Effector memory CD8-positive, alpha-beta T cell (primary cell): ENCODE measurements at places on chromosomes 11 and 22.

DNA sequence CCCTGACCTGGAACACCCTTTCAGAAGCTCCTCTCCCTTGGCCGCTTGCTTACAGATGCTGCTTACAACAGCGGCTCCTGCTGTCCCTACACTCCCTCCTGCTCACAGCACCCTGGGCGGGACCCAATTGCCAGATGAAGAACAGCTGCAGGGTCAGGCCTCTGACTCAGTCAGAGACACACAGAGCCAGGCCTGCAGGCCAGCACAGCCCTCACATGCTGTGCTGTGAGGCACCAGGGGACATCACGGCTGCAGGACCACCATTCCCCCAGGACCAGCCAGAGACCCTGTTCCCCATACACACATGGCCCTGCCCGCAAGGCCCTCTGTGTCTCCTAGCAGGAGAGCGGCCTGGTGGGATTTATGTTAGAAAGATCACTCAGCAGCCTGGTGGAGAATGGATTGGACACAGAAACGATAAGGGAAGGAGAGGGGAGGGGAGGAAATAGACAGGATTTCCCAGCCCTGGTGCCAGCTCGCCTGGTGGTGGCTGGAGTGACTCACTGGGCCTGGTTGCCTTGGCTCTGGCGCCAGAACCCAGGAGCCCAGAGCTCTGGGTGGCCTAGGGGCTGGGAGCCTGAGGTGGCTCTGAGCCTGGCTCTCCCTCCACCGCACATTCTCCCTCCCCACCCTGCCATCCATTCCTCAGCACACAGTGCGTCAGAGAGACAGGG is 6.7 kb downstream of the CAPN5 start:
- no peak for DNase-seq

DNA sequence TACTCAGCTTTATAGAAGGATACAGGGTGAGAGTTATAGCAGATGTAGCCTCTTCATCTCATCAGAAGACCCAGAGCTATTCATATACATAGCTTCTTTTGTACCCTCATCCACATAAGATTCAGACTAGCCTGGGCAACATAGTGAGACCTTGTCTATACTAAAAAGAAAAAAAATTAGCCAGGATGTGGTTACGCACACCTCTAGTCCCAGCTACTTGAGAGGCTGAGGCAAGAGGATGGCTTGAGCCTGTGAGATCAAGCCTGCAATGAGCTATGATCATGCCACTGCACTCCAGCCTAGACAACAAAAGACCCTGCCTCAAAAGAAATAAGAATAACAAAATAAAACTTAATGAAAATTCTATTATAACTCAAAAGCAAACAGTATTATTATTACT is 36.7 kb upstream of the B3GNT6 start:
- DNase-seq, result no peak

DNA sequence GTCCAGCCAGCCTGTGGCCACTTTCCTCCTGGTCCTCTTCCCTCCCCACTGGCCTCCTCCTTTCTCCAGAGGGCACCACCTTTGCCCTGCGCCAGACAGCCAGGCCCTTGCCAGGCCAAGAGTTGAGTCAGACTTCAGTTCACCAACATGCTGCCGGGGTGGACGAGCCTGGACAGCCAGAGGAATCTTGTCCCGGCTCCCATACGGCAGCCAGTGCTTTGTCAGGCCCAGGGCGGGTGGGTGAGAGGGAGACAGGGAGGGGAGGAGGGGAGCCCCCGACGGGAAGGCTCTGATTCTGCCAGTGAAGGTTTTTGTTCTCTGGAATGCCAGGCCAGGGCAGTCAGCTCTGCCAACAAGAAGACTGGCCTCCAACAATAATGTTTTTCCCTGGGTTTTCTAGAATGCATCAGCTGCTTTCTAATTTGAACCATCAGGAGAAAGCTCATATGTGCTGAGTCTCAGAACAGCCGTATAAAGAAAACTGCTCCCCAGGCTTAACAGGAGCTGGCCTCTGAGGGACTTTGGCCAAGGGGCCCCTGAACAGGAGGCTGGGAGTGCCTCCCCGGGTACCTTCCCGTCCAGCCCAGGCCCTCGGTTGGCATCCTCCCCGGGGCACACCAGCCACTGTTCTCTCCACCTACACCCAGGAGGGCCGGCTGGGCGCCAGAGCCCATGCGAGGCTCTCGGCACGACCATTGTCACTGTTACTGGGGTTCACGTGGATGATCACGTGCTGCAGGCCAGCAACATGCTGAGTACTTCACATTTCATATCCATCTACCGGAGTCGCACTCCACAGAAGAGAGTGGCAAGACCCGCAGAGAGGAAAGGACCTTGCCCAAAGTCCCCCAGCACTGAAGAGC is 28.6 kb downstream of the LIF start:
- DNase-seq, result no peak

DNA sequence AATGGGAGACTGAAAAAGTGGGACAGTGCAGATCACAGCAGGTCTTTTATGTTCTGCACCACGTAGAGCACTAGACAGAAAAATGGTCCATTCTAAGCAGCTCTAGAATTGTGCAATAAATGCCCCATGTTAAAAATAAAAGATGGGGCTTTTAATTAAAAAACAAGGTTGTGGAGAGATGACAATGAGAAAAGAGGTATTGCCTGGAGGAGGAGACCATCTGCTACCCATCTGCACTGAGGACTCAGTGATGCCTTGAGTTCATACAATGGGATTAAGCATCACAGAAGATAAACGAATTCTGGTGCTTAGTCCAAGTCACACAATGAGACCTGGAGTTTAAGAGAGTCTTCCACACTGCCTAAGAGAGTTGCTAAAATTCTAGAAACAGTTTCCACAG is 73.6 kb downstream of the PAK1 start:
- DNase-seq, result no peak

DNA sequence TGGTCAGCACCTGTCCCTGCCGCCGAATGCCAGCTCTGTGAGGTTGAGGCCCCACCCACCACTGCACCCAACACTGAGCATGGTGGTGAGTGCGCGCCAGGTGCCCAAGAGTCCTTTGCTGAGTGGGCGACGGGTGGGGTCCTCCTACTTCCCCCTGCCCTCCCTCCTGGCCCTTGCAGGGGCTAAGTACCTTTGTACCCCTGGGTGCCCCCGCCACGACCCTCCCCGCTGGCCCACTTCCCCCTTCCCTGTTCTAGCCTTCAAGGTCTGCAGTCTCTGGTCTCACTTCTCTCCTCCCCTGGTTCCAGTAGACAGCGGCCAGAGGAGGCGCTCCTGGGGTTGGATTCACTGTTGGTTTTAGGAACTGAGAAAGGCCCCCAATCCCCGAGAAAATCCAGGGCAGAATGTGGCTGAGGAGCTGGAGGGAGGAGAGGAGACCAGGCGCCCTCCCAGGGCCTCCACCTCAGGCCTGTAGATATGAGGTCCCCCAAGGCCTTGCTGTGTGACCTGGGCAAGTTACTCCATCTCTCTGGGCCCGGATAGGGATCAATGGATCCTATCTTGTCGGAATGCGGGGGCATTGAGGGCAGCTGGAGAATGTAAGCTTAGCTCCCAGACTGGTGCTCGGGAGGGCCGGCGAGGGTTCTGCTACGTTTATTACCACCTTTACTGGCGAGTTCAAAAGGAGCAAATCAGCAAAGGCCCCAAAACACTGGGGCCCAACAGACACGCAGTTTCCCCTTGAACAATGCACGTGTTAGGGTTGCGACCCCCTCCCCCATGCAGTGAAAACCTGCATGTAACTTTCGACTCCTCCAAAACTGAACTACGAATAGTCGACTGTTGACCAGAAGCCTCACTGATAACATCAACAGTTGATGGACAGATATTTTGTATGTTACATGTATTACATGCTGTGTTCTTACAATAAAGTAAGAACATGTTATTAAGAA is 31.9 kb upstream of the SMIM38 start:
- DNase-seq, result no peak

- no peak for DNase-seq
Observed at GRCh38 chr11:71542879-71543777, 5.1 kb upstream of the KRTAP5-9 start.

DNA sequence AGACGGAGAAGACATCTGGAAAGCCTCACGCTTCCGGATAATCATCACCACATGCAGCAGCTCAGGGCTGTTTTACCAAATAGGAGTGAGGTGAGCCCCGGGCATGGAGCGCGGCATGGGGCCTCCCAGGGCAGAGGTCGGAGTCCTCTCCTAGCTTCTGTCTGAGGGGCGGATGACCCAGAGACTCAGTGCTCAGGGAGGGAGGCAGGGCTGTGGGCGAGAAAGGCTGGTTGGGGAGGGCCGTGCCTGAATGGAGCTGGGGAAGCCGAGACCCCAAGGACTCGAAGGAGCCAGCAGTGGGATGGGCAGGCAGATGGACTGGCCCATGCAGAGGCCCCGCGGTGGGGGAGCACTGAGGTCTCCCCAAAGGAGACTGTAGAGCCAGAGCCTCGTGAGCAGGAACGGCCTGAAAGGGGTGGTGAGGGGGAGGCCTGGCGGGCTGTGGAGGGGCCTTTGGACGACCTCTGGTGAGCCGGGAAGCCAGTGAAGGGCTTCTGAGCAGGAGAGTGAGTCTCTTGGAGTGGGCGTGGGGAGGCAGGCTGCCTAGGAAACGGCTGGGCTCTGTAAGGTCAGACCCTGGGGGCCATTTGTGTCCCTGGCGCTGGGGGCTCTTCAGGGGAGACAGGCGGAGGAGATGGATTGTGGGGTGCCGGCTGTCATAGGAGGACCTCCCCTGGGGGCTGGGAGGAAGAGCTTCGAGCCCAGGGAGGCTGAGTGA is 24.7 kb upstream of the PANX2 start:
- DNase-seq, result no peak

DNA sequence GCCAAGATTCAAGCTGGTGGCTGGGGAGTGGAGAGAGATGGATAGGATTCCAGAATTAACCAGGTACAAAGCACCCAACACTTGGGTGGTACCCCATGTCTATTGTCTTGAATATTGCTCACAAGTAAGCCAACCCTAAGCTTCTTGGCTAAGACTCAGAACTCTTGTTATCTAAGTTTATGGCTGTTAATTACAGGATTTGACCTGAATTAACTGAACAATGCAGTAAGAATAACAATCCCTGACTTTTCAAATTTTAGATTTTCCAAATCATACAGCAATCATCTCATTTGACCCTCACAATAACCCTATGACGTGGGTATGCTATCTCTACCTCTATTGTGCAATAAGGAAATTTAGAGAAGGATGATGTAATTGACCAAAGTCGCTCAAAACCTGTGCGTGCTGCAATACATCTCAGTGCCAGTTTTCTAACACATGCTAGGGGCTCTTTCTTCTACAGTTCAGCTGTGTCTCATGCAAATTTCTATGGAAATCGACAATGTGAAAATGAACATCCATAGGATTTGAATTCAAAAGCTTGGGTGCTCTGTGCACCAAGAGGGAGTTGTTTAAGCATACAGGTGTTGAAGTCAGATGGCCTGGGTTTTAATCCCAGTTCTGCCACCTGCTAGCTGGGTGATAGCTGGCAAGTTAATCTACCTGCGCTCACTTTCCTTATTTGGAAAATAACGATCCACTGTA is 40.1 kb upstream of the APLNR start:
- DNase-seq, result no peak

- DNase-seq, result no peak
Observed at GRCh38 chr11:86363424-86363823, 11.3 kb upstream of the CCDC81 start.
